ENCODE measurements at places on chromosomes 12 and 14.
A peak's percentile ranks its signal among the peaks of the same experiment; 100 is the strongest.

DNA sequence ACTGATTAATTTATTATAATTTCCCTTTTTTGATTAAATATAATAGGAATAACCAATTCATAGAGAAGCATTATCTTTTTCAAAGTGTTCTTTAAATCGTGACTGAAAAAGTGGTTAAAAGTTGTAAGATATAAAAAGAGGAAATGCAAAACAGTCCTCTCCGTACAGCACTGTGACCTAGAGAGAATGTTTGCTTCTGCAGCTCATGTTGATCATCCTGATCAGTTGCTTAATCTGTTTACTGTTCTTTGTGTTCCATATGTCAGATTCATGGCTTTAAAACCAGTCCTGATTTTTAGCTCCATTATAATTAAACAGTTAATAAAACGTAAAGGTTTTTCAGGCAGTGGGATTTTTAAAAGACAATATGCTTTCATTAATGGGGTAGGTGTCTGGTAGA lies 4.7 kb downstream of the TTC8 start:
- no peak for DNase-seq

- no peak for DNase-seq
These were observed 10.6 kb downstream of the TRHDE start for GRCh38 chr12:72282721-72283120.

DNA sequence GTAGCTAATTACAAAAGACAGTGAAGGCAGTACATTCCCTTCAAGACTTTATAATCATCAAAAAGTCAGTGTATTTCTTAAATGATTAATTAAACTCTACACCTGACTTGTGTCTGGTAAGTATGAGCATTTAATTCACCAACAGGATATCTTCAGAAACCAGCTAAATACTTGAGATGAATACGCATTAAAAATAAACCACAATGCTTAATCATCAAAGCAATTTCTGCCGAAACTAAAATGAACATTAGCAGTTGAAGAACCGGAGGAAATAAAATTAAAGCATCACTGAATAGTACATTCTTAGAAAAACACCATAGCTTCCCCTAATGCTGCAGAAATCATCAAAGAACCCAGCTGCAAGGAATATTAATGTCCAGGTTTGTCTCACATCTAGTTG lies 32.7 kb downstream of the SLC25A21 start:
- DNase-seq = no peak

GRCh38 chr14:24389226-24389848 lies 9.5 kb upstream of the NYNRIN start:
- DNase-seq = no peak

GRCh38 chr12:62750941-62751809 lies 183.8 kb downstream of the PPM1H start:
- DNase-seq = no peak

- no peak for DNase-seq
These were observed 28.7 kb upstream of the OR10P1 start for GRCh38 chr12:55607821-55608594.

GRCh38 chr14:78588906-78589305 lies 418.7 kb downstream of the NRXN3 start:
- no peak for DNase-seq

DNA sequence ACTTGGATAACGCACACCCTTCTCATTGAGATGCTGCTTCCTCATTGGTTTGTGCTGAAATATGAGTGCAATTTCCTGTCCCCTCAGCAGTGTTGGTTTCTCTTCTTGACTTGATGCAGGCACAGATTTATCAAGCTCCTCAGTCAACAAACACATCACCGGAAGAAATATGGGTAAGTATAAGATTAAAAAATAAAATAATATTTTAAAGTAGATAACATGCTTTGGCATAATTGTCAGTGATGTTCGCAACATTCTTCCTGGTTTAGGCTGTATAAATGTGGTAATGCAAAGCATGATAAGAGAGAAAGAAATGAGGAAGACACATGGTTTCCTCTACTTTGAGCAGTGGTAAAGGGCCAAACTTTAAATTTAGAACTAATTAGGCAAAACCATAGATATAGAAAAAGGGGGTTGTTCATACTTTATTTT lies at the start of gene GPR65:
Gene GPR65 (plus strand): TSS at position 86 of the 432 bp plus-strand sequence. CDS start 5,713 bp downstream, outside the sequence.
- DNase-seq = no peak

DNA sequence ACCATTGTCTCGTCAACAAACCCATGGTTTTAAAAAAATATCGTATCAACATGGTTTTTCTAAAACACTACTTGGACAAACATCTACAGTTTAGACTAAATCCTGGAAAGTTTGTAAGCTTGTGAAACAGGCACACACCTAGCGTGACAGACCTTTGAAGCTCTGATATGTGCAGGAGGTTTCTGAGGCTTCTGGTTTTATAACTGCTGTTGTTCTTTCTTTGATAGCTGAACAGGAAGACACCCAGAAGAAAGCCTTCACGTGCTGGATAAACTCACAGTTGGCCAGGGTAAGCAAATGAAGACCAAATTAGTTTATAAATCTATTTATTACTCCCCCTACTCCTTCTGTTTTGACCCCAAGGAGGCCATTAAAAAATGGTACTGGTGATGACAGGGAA lies 87.6 kb downstream of the SYNE2 start:
- DNase-seq = no peak

GRCh38 chr12:32761716-32762115 lies 6.0 kb upstream of the YARS2 start:
- no peak for DNase-seq

DNA sequence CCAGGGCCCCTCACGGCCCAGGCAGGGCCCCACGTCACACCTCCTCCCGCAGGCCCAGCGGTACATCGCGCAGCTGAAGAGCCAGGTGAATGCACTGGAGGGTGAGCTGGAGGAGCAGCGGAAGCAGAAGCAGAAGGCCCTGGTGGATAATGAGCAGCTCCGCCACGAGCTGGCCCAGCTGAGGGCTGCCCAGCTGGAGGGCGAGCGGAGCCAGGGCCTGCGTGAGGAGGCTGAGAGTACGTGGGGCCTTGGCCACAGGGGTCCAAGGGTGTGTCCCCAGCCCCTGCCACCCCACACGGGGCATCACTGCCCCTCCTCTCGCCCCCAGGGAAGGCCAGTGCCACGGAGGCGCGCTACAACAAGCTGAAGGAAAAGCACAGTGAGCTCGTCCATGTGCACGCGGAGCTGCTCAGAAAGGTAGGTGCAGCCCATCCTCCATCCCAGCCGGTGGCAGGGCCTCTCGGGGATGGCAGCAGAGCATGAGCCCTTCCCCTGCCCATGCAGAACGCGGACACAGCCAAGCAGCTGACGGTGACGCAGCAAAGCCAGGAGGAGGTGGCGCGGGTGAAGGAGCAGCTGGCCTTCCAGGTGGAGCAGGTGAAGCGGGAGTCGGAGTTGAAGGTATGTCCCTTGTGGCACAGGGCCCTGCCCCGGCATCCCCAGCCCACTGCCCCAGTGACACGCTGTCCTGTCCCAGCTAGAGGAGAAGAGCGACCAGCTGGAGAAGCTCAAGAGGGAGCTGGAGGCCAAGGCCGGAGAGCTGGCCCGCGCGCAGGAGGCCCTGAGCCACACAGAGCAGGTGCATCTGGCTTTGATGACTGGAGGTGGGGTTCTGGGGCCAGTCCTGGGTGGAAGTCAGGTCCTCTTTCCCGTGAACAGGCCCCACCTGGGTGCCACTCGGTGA lies 20.9 kb downstream of the HIP1R start:
- DNase-seq = no peak

DNA sequence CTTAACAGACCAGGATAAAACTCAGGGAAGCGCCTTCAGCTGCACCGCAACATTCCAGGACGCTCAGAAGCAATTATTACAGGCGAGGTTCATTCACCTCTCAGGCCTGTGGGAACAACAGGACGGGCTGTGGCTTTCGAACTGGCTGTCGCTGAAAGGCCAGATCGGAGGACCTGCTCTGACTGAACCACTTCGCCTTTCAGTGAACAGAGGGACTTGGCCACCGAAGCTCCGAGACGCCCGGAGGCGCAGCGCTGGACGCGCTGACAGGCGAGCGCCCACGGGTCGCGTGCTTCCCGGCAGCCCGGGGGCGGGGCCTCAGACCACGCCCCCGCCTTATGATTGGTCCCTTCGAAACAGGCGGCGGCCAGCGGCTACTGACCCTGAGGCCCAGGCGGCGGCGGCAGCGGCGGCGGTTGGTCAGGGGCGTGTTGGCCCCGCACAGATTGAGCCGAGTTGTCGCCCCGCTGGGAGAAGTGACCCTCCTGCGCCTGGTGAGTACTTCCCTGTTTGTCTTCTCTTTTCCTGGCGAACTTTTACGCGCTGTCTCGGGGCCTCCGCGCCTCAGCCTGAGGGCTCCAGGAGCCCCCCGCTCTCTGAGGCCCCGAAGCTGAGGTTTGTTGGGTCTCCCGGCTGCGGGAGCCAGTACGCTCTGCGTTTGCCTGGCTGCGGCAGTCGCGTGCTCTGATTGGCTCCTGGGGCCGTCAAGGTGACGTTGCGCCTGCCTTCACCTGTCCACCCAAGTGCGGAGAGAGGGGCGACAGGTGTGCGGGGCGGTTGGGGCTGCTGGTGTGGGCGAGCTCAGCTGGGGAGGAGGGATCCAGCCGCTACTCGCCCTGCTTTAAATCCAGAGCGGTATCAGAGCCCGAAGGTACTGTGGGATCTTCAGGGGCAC lies at the start of gene GAS2L3:
Gene GAS2L3 (plus strand): TSS at position 393 of the 895 bp plus-strand sequence. CDS start 21,221 bp downstream, outside the sequence.
- DNase-seq = peak; percentile 46

DNA sequence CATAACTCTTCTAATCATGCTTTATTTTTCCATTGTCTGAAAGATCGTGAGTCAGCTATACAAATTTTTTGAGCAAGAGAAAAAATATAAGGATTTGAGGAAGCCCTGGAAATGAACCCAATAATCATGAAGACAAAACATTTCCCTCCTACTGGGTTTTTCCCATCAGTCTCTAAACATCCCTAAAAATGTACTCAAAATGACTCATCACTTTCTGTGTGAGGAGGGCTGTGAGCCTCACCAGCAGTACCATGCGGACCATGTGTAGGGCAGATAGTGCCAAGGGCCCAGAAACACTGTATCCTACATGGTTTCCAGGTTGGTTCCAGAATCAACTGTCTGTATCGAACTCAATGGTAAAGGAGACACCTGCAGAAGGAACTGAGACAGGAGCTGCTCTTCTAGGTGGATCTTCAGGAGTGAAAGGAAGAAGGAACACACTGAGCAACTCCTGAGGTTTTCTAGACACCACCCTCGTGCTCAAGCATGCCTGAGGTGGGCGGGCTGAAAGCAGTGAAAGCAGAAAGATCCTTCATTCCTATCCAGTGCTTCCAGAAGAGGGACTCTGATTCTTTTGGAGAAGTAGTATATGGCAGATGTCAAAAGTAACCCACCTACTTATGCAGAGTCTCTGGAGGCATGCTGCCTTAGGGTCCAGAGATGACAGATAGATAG lies 48.6 kb upstream of the RHOJ start:
- no peak for DNase-seq

GRCh38 chr14:102012336-102012735 lies 48.0 kb downstream of the DYNC1H1 start:
- no peak for DNase-seq

DNA sequence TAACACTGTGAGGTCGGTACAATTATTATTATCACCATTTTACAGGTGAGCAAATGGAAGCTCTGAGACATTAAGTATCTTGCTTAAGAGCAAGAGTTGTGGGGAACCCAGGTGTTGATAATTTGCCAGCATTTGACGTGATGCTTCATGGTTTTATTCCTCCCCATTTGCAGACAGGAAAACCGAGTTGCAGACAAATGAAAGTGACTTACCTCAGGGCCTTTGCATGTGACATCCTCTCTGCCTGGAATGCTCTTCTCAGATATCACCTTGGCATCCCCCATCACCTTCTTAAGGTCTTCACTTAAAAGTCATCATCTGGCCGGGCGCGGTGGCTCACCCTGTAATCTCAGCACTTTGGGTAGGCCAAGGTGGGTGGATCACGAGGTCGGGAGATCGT lies 21.0 kb upstream of the P2RX7 start:
- DNase-seq = no peak

GRCh38 chr14:70999117-70999516 lies 91.9 kb downstream of the PCNX1 start:
- no peak for DNase-seq

DNA sequence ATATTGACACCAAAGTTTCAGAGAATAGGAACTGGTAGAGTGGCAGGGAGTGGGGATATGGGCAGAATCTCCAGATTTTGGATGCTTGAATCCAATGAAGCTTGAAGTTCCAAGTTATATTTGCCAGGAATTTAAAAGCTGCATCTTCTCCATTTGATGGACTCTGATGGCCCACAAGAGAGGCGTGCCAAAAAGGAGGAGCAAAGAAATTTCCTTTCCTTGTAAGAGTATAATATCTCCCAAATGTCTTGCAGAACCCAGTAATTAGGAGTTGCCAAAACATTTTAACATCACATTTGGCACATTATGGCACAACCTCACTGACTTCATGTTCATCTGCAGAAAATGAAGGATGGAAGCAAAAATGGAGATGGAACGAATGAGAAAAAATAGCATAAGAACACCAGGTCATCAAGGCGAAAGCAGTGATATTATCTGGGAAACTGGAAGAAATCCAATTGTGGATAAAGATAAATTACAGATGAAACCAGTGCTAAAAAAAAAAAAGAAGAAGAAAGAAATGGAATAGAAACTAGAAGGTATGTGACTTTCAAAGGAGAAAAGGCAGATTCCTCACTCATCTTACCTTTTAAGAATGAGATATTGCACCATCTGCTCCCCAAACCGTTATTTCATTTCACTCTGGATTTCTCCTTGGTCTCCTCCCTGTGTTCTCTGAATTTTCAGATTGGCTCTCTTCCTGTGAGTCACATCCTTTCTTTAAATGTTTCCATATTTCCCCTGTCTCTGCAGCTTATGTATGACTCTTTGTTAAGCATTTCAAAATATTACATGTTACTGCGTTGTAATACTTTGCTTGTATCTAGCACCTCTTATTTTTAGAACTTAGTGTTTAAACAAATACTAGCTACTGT lies 13.5 kb upstream of the FLRT2 start:
- DNase-seq = no peak

- DNase-seq = no peak
These were observed 194.1 kb downstream of the ANO6 start for GRCh38 chr12:45409966-45410365.

GRCh38 chr14:78798757-78799156 lies 628.6 kb downstream of the NRXN3 start:
- DNase-seq = no peak

- DNase-seq = no peak
These were observed 41.1 kb downstream of the PTHLH start for GRCh38 chr12:27931390-27931789.

DNA sequence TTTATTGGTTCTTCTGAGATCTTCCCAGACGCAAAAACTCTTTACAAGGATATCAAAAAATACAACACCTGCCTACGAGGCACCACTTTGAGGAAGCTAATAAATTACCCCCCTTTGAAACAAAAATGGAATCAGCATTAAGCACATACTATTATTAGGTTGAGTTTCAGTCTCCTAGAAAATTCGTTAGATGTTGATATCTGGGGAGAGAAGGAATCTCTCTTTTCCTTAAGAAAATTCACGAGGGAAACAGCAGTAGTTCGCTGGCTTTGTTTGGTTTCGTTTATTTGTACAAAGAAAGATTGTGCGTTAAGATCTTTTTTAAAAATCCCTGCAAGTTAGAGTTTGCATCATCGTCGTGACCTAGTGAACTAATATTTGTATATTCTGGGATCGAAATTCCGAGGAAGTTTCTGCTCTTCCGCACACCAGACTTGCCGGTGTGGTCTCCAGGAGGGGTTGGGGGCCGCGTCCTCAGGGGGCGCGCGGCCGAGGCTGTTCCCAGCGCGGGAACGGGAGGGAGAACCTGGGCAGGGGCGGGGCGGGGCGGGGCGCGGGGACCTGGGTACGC lies 12.1 kb downstream of the NKX2-1 start:
- no peak for DNase-seq

GRCh38 chr12:26338586-26339572 lies 143.5 kb downstream of the SSPN start:
- no peak for DNase-seq

GRCh38 chr14:37584211-37585100 lies 10.6 kb downstream of the FOXA1 start:
- DNase-seq = no peak

Data from Panc1 (cell line).